Left forelimb (tissue), 1 donor: ENCODE measurements at places on chromosomes 1 and 21.

- DNase-seq, result no peak
Measured at GRCh38 chr1:93579891-93580290, 101.7 kb downstream of the BCAR3 start.

GRCh38 chr21:20108976-20109540 lies 889.2 kb upstream of the NCAM2 start:
- no peak for DNase-seq

DNA sequence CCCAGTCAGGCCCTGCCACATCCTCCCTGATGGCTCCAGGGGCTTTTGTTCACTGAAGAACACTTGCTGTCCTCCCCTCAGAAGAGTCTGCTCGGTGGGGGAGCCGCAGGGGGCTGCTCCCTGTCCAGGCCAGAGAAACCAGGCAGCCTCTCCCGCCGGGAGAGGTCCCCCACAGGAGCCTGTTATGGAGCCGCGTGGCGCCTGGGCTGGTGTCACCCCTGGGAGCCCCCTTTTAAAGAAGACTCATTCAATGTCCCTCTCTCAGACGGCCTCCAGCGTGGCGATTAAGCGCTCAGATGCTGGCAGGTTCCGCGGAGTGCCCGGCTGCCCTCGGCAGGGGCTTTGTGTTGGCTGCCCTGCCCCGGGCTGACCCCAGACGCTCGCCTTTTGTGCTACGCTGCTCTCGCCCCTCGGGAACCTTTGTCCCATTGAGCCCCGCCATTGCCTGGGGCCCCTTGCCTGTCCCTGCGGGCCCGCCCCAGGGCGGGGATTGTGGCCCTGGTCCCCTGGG lies 43.1 kb downstream of the SKI start:
- no peak for DNase-seq

- no peak for DNase-seq
Measured at GRCh38 chr1:175818929-175819328, 75.5 kb upstream of the TNR start.

GRCh38 chr1:94105957-94106529 lies 14.9 kb downstream of the ABCA4 start:
- peak; percentile 30 for DNase-seq
